ENCODE measurements at places on chromosomes 3 and 15.

DNA sequence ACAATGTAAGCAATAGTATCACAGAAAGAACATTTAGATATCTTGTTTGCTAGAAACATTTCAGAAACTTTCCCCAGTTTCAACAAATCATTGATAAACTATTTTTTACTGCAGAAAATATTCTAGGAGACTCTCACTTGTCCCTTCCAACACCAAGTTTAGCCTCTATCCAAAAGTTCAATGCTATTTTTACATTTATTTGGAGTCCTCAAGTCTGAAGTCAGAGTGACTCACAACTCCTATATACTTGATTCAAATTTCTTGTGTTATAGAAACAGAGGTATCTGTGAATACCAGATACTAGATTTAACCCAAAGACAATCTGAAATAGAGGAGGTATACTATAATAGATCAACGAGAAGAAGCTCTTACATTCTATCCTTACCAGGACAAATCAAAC is 49.6 kb downstream of the RFX7 start:
- no peak for DNase-seq

DNA sequence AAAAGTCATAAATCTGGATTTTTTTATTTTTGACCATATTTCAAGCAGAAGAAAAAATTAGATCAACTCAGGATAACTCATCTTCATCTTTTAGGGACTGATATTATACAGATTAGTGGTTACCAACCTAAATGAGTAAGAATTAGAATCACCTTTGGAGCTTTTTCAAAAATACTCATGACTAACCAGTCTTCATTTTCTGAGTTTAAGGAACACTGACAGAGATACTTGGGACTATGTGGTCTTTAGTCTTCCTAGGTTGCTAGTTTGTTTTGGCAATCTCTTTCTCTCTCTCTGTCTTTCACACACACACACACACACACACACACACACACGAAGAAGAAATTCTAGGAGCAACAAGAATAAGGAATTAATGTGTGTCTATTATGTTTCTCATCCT is 50.1 kb downstream of the TMOD3 start:
- no peak for DNase-seq

DNA sequence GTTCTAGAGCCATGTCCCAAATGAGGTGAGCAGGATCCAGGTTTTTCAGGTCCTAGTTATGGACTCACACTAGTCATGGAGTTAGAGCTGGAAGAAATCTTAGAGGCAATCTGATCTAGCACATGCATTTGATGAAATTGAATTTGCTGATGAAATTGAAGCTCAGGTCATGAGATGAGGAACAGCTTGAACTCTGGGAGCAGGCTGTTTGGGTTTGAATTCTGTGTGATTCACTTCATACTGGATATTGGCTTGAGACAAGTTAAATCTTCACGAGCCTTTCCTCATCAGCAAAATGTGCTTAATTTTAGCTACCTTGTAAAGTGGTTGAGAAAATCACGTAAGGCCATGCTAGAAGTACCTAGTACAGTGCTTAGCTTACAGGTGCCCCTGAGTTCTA is 33.5 kb upstream of the PARL start:
- no peak for DNase-seq

GRCh38 chr15:63492541-63493077 is 11.8 kb upstream of the USP3 start:
- no peak for DNase-seq

DNA sequence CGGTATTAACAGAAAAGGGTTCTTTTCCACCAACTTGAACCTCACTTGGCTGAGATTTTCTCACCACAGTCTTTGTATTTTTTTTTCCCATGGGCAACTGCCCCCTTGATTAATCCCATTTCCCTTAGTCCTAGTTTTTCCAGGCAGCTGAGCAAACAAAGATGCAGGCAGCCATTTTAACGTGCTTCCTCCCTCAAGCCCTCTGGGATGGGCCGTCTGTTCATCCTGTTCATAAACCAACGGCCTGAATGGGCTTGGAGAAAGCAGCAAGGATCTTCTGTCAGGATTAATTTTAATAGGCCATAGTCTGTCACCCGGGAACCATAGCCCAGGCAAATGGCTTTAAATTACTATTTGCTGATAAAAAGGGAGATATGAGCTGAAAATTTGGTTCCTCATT is 10.4 kb upstream of the POLR2M start:
- DNase-seq = no peak

DNA sequence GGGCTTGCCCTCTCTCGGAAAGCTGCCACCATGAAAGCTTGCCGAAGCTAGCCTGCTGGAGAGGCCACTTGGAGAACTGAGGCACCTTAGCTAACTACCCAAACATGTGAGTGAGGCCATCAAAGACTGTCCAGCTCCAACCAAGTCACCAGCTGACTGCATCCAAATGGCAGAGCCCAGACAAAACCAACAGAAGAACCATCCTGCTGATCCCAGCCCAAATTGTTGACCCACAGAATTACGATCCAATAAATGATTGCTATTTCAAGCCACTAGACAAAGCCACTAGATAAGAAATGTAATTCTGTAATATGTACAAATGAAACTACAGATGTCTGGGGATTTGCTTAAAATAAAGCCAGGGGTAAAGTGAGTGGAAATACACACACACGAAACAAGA is 109.8 kb upstream of the TRPM1 start:
- DNase-seq = no peak

GRCh38 chr15:57343048-57343447 is 33.3 kb upstream of the CGNL1 start:
- no peak for DNase-seq

DNA sequence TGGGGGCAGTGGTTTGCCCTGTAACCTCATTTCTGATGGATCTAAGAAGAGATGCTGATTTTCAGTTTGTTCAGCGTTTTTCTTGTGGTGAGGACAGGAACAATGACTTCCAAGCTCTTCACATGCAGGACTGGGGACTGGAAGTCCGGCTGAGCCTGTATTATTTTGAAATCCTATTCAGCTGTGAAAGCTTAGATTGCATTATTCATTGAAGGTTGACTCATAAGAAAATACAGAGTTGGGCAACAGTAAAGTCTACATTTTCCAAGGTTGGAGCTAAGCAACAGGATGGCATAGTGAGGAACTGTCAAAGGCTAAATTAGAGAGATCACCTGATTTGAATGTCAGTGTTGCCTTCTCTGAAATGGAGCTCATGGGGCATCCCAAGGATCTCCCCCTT is 230.9 kb upstream of the FEZF2 start:
- DNase-seq = no peak

- no peak for DNase-seq
Observed at GRCh38 chr15:95836536-95836935, 494.0 kb upstream of the NR2F2 start.

- DNase-seq = peak; percentile 50
Observed at GRCh38 chr15:38674448-38674847, 109.8 kb upstream of the RASGRP1 start.

DNA sequence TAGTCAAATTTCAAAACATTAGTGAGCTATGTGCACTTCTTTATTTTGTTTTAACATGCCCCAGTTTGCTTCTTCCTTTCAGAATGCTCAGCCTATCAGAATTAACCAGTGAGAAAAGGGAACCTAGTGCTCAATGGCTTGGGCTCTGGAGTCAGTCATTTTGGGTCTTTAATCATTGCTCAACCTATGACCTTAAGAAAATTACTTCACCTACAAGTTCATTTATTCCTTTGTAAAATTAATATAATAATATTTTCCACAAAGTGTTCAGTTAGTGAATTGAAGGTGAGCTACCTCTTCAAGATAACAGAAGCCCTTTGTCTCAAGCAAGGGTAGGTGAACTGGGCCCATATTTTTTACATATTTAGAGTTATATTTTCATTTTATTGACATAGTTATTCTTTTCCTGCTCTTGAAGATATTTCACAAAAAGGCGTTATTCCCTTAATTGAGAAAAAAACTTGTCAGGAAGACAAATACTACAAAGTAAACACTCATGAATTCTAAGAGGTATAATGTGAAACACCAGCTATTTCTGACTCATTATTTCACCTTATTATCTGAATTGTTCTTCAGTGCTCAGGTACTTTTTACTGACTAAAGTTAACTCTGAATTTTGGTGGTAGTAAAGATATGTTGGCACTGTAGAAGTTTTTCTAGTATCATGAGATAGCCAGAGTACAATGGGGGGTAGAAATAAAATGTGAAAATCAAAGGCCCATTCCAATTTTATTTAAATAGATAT is 415.5 kb downstream of the NAALADL2 start:
- no peak for DNase-seq

- DNase-seq = no peak
Observed at GRCh38 chr3:185059766-185060165, 93.1 kb downstream of the C3orf70 start.

- DNase-seq = no peak
Observed at GRCh38 chr15:22227411-22228100, 147.2 kb downstream of the OR4M2 start.

DNA sequence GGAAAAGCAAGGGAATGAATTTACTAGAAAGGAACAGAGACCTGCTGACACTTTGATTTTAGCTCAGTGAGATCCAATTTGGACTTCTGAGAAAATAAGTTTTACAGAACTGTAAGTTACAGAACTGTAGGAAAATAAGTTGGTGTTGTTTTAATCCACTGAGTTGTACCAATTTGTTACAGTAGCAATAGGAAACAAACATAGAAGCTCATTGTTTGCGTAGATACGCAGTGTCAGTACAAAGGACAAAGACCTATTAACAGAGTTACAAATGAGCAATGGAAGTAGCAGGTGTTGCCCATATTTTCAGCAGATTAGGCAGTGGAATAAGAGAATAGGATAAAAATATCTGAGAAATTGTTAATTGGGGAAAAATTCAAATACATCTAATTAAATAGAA is 385.8 kb upstream of the CNTN6 start:
- no peak for DNase-seq

- DNase-seq = no peak
Observed at GRCh38 chr15:41536866-41537265, 7.2 kb downstream of the RPAP1 start.

All from CD4-positive, alpha-beta T cell treated with Interleukin-12 subunit alpha and Interleukin-12 subunit beta, for 1 hour (primary cell).